ENCODE measurements at places on chromosomes 1 and 21.

DNA sequence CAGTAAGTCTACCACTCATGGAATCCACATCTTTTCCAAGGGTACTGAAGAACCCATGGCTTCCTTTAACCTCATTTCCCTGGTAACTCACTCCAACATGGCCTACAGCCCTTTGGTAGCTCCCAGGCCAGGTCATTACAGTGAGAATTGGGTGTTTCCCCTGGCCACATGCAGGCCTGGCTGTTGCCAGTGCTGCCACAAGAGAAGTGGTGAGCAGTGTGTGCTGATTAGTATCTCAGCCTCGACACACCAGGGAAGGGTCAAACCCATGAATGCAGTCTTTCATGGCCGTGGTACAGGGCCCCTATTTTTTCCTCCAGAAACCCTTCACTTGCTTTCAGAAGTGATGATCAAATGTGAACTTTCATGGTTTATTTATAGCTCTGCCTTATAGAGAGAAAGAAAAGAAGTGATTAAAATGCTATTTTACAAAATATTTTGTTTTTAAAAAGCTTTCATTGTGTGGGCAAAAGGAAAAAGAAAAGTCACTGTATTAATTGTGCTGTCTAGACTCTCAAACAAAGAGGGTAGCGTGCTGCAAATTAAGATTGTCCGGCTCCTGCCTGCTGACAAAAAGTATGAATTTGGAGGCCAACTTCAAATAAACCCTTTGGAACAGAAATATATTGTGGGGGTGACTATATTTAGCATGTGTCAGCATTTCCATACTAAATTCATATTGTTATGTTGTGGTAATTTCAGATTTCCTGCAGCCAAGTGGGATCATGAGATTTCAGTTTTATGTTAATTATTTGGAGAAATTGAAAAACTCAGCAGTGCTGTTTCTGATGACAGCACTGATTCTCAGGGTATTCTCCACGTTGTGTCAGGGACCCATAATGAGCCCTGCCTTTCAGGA, 62.0 kb upstream of the HOOK1 start:
- DNase-seq, result no peak

DNA sequence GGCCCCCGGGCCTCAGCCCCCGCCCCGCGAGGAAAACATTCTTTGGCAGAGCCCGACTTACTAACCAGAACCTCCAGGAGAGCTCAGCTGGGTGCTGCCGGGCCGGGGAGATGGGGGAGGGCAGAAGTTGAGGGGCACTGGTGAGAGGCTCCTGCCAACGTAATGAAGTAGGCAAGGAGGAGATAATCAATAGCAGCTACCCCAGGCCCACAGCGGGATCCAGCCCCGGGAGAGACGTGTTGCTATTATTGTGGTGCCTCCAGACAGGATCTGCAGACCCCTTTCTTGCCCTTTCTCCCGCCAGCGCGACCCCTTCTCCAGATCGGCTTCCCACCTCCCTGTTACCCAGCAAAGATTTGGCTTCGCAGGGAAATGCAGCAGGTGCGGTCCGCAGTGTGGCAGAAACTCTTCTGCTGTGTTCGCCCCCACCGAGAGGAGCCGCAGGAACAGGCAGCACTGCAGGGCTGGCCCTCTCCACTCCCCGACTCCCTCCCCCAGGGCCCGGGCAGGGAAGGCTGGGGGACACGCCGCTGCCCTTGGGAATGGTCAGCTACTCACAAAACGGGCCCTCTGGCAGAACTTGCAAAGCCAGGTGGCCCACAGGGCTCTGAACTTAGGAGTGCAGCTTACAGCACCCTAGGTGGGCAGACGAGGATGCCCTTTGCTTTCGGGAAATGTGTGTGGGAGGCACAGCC, 1.5 kb upstream of the KCNA2 start:
- DNase-seq, result no peak

- no peak for DNase-seq
These were observed 191.3 kb downstream of the TGFB2 start for GRCh38 chr1:218536296-218536986.

DNA sequence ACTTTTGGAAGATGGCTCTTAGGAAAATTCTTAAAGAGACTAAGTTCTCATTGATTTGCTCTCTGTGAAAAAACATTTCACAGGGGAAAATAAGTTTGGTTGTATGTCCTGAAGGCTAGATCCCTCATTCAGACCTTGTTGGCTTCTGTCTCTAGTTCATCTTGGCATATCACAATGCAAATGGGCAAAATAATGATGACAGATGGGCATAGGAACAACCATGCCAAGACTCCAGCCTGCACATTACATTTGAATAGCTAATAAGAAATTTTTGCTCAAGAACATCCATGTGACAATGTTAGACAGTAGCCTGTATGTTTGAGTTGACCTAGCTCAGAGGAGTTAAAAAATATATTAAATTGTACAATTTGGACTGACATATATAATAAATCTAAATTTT, 292.9 kb downstream of the PLA2G4A start:
- DNase-seq, result no peak

DNA sequence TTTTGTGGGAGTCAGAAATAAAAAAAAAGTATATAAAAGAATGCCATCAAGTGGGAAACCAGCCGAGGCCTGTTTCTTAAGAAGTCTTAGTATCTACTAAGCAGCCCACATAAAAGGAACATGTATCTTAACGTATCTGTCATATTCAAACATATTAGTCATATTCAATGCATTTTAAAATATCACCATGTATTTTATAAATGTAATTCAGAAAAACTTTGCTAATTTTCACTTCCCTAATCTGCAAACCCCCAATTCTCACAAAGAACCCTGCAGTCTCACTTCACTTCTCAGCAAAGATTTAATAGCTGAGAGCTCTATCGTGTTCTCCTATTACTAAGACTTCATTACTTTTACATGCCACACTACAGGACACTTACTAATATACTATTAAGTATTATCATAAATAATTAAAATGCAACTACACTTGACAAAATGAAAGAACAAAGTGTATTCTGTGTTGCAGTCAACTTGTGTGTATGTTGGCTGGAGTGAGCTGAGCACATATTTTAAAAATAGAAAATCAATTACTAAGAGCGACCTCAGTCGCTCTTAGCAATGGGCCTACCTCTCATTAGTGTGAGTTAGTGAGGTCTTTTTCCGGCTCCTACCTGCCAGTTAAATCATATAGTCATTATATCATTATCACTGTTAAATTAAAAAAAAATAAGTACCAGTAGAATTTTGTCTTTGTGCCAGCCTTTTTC, 484.3 kb downstream of the LMO4 start:
- DNase-seq, result no peak

DNA sequence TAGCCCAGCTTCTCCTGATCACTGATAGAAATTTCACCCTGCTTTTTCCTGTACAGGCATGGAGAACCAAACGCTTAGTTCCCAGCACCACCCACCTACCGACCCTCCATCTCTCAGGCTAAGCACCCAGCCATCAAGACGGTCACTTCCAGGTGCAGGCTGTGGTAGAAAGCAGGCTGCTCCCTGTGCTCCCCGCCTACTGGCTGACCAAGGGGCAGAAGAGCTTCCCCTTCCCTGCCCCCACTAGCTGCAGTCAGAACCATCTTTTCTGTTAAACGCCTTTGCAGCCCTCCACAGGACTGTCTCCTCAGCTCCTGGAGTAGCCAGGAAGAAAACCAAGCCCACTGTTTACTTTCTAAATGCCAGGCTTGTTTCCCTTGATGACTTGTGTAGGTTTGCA, 23.0 kb downstream of the SPATA46 start:
- DNase-seq, result no peak

- DNase-seq, result no peak
These were observed 5.5 kb upstream of the PPIE start for GRCh38 chr1:39733161-39733560.

DNA sequence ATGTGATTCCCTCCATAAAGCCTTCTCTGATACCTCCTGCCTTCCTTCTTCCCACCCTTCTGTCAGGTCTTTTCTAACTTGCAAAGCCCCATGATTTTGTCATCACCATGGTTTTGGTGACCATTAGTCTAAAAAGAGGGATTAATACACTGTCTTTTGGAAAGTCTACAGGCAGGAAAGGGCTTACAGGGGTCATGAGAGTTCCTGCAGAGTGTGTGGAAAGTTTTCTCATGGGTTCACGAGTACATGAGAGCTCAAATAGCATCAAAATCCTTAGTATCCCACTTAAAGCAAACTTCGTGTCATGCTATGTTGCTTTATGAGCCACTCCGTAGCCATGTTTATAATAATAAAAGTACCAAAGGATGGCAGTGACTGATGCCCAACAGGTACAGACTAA, 86.6 kb upstream of the BMP8A start:
- DNase-seq, result no peak

DNA sequence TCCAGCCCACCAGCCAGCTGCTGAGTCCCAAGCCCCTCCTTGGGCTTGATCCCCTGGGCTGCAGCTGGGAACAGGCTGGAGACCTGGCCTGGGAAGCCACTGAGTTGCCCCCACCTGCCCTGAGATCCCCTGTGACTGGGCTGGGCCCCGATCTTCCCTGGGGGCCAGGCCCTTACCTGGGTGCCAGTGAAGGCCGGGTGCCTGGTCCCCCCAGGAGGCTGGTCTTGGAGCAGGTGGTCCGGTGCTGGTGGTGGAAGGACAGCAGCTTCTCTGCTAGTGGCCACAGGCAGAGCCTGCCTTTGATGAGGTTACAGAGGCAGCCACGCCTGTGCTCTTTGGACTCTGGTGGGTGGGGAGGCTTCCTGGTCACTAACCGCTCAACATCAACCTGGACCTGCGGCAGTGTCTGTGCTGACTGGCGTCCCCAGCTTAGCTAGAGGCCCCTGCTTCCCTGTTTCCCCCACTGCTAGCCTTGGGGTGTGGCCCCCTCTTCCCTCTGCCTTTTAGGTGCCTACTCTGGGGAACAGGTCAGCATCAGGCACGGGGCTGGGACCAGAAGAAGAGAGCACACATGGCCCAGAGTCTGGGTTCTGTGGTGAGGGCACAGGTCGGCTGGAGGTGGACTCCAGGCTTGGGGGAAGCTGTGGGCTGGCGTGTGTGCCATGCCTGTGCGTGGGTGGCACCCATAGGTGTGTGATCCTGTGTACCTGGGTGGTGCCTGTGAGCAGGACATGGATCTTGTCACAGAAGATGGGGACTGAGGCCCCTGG, at the start of gene EPS8L3:
TSS of gene EPS8L3 (minus strand) at position 278 of the 770 bp plus-strand sequence. CDS start 2,174 bp downstream, outside the sequence.
- DNase-seq, result no peak

- no peak for DNase-seq
These were observed 22.1 kb downstream of the FCRL4 start for GRCh38 chr1:157575744-157576143.

DNA sequence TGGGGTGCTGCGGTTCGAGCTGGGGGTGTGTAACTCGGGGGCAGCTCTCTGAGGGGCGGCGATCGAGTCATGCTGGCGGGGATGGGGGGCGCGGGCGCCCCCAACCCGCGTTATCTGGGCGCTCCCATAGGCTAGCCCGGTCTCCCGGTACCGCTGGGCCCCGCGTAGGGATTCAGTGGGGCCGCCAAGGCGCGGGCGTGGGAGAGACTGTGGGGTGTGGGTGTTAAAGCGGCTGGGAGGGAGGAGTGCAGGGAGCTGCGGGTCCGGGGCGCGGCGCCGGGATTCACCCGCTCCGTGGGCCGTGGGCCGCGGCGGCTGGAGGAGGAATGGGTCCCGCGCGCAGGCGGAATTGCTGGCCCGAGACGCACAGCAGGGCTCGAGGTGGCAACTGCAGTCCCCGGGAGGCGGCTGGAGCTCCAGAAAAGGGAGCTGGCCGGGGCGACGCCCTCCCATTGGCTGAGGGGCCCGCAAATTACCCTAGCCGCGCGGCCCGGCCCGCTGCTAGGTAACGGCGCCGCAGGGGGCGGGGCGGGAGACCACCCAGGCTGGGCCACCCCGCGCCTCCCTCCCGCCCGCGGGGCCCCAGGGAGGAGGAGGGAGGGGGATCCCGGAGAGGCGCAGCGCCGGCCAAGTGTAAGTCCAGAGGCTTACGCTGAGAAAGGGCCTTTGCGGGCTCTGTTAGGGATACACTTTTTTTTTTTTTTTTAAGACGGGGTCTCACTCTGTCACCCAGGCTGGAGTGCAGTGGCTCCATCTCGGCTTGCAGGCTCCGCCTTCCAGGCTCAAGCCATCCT, at the start of gene PTCH2:
TSS of gene PTCH2 (minus strand) at position 392 of the 794 bp plus-strand sequence. CDS start at position 71, 321 bp downstream.
- peak; percentile 40 for DNase-seq

DNA sequence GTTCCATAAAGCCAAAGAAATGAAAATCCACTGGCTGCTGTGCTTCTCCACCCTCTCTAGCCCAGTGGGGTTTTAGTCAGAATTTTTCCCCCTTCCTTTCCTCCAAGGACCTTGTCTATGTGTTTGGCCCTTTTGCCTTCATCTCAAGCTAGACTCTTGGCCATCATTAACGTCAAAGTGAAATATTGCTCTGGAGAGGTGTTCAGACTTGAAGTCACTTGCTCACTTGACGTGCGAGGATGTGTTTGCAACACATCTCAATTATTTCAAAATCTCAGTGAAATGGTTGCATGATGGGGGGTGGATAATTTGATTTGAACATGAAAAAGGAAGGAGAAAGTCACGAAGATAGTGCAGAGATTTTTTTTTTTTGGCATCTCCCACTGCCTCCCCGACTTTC, 13.6 kb downstream of the EVA1C start:
- DNase-seq, result no peak

GRCh38 chr1:30305519-30305918, 417.9 kb downstream of the MATN1 start:
- DNase-seq, result no peak

- DNase-seq, result no peak
These were observed 779 bp downstream of the SLC44A3 start for GRCh38 chr1:94820936-94821335.

DNA sequence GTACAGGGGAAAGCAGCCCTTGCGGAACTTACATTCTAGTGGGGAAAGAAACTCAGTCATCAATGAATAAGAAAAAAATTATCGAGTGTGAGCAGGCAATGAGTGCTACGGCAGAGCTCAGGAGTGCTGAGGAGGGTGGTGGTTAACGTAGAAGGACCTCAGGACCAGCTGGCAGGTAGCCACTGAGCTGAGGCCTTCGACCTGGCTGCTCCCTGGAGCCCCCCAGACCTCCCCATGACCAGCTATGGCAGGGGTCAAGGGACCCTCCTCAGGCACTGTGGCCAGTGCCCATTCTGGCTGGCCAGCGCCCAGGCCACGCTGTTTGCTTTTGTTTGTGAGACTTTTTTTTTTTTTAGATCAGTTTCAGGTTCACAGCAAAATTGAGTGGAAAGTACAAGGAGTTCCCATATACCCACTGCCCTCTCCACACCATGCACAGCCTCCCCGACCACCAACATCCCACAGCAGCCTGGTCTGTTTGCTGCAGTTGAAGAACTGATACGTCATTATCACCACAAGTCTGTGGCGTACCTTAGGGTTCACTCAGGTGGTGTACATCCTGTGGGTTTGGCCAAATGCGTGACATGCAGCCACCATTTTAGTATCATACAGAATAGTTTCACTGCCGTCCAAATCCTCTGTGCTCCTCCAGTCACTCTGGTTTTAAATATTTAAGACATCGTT, 11.8 kb upstream of the TTC22 start:
- DNase-seq, result no peak

DNA sequence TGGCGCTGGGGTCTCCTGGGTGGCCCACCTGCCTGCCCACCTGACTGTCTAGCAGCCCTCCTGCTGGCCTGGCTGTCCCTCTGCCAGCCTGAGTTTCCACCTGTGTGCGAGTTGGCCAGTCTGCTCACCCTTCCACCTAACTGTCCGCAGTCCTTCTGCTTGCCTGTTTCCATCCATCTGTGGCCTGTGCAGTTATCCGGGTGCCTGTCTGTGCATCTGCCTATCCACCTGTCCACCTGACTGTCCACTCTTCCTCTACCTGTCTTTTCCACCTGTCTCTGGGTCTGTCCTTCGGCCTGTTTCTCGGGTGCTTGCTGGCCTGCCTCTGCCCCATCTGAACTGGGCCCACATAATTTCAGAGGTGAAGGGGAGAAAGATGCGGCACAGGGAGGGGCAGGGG, 1.9 kb downstream of the KCNQ4 start:
- no peak for DNase-seq
